Right lobe of liver (tissue), 6 donors: ENCODE measurements at places on chromosomes 11 and 22. TPM values are rescaled to one million over a fixed set of nuclear protein-coding genes. Genes with fewer than 3 reads are reported as not detected.

OR52H1 gene
- total RNA-seq = not detected

OTOG gene
- not detected for total RNA-seq

MOV10L1 gene
- total RNA-seq = 0.31 TPM

OR6T1 gene
- not detected for total RNA-seq

CD81 gene
- total RNA-seq = 632 TPM

SLC25A18 gene
- total RNA-seq = 42.4 TPM

ELF5 gene
- not detected for total RNA-seq

EXT2 gene
- 21.9 TPM for total RNA-seq

SEC14L3 gene
- total RNA-seq = not detected

SPON1 gene
- total RNA-seq = 1.9 TPM

AGBL2 gene
- total RNA-seq = 2.6 TPM

AP2A2 gene
- total RNA-seq = 44.6 TPM

PRODH gene
- 31.0 TPM for total RNA-seq

NLRP14 gene
- not detected for total RNA-seq

GGTLC2 gene
- total RNA-seq = not detected

GAB2 gene
- 4.8 TPM for total RNA-seq

BIRC2 gene
- total RNA-seq = 25.7 TPM

APOC3 gene
- 4,225 TPM for total RNA-seq

ACRV1 gene
- total RNA-seq = not detected

OR52N4 gene
- not detected for total RNA-seq

APOA4 gene
- 131 TPM for total RNA-seq

CDC45 gene
- 0.55 TPM for total RNA-seq

TH gene
- not detected for total RNA-seq

TOLLIP gene
- total RNA-seq = 103 TPM

BIK gene
- 0.31 TPM for total RNA-seq

C11orf21 gene
- 0.29 TPM for total RNA-seq

ARHGAP1 gene
- total RNA-seq = 30.2 TPM

KRTAP5-1 gene
- total RNA-seq = not detected

LRRC55 gene
- total RNA-seq = 0.06 TPM

BIRC3 gene
- total RNA-seq = 7.2 TPM

LRRC10B gene
- total RNA-seq = not detected

LINC01488 gene
- total RNA-seq = 22.9 TPM

ACTN3 gene
- not detected for total RNA-seq

UPK3A gene
- not detected for total RNA-seq

TTC9C gene
- total RNA-seq = 13.3 TPM

H19 gene
- 201 TPM for total RNA-seq

MYRF gene
- 7.6 TPM for total RNA-seq

SLC25A45 gene
- 8.3 TPM for total RNA-seq

SEC14L6 gene
- total RNA-seq = 0.06 TPM

ART1 gene
- not detected for total RNA-seq

PHLDA2 gene
- total RNA-seq = not detected

INSC gene
- total RNA-seq = not detected

CCDC73 gene
- 0.18 TPM for total RNA-seq

MRPL17 gene
- 20.9 TPM for total RNA-seq

TNNI2 gene
- not detected for total RNA-seq

AMOTL1 gene
- total RNA-seq = 15.3 TPM

SPDYC gene
- 0.49 TPM for total RNA-seq

TAF6L gene
- total RNA-seq = 15.4 TPM

LMNTD2 gene
- 4.7 TPM for total RNA-seq

SLC22A25 gene
- total RNA-seq = 39.0 TPM

IGLL1 gene
- not detected for total RNA-seq

TTC28 gene
- total RNA-seq = 17.7 TPM

GAL3ST3 gene
- not detected for total RNA-seq
